ENCODE measurements at places on chromosomes 12 and 14.

GRCh38 chr14:71140157-71140556 is 232.9 kb downstream of the PCNX1 start:
- no peak for DNase-seq

DNA sequence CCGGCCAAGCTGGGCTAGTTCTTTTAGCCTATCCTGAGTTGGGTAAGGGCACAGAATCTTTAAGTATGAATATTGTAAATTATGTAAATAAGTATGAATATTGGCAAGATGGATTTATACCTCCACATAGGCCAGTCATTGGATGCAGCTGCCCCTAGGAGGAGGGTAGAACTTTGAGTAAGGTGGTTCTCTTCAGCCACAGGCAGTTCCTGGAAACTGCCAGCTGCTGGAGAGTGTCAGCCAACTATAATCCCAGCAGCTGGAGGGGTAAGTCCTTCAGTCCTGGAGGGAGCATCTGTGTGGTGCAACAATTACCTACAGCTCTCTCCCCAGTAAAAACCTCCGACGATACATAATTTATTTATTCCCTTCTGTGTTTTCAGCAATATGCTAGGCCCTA is 65.8 kb upstream of the TMPO start:
- no peak for DNase-seq

DNA sequence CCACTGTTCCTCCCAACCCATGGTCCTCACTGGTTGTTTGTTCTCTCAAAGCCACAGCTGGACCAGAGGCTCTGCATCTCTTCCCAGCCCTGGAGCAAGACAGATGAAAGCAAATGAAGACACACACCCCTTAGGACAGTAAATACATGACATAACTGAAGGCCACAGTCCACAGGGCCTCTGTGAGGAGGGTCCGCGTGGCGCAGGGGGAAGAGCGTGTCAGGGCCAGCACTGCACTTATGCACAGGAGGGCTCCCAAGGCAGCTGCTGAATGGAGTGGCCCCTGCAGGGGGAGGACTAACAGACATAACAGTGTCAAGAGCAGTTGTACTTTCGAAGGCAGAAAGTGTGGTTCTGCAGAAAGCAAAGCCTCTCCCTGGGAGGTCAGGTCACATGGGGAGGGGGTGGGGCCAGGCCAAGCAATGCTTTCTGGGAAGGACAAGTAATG is 79.9 kb downstream of the CHGA start:
- DNase-seq, result no peak

- DNase-seq, result no peak
Measured at GRCh38 chr14:22471545-22472121, 117.4 kb downstream of the DAD1 start.

DNA sequence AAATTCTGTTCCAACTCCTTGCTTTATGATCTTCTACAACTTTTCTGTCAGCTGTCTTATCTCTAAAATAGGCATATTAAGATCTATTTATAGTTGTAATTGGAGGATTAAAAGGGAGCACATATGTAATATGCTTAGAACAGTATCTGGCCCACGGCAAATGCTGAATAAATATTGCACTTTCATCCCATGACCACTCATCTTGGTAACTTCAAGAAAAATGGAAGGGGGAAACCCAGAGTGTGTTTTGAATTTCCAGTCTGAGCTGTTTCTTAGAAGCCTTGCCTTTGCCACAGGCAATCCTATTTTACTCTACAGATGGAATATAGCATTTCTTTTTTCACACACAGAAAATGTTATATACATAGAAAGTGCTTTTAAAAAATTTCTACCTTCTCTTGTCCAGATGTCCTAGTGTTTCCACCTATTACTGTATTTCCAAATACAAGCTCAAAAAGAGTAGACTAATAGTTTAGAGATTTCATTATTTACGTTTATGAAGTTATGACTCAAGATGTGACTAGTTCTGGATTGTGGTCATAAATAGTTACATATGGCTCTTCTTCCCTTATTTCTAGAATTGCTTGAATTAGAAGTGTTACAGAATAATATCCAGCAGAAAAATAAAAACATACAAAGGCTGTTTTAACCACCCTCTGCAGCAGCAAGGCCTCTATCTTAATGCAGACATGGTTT is 6.2 kb upstream of the STXBP6 start:
- DNase-seq, result no peak

DNA sequence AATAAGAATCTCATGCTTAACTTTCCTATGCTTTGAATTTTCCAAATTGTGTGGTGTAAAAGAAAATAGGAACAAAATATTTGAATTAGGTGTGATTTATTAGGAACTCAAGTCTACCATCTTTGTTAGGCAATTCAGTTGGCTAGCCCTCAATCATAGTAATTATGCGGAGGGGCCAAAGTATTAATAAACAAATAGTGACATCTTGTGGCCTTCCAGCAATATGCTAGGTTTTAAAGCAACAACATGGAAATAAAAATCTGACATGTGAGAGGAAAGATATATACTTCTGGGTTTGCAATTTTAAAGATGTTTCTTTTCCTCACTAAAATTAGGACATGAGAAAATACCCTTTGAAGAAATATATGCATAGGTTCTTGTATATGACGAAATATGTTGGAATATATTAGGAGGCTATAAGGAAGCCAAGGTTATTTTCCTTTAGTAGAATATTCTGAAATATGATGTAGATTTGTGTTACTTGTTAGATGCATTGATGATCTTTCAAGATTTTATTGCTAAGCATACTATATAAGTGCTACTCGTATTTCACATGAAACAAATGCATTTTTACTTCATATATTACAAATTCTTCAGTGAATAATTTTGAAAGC is 200.4 kb downstream of the PTPRO start:
- DNase-seq, result no peak

DNA sequence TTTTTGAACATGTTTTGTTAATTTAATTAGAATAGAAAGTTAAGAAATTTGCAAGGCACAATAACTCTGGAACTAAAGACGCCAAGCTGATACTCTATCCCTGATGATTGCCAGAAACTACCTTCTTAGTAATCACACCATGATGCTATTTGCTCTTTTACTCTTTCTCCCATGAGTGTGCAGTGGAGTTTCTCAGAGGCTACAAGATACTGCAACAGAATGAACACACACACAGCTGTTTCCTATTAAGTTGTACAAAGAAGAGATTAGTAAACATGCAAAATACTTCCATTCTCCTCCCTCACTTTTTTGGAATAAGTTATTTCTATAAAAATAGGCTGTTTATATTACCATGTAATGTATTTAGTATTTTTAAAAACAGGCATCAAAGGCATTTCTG is 1367.5 kb downstream of the AACS start:
- DNase-seq, result no peak

DNA sequence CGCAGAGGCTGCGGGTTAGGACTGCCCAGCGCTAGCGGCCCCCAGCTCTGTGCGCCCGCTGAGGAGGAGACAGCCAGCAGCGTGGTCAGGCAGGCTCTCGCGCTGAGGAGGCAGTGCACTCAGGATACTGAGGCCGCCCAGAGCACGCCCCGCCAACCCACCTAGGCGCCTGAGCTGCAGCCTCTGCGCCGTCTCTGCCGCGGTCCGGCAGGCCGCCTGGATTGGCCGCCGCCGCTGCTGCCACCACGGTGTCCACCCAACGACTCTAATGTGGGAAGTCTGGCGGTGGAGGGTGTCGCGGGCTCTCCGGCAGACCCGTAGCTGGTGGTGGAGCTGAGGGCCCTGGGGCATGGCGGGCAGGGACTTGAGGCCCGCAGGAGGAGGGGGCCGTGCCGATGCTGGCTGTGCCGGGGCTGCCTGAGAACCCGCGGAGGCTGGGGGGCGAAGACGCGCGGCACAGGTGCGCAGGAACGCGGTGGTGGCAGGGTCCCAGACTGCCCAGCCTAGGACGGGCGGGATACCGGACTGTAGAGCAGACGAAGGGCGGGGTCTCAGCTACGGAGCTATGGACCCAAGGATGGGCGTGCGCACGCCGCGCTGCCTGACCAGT is 69.9 kb downstream of the ASCL4 start:
- no peak for DNase-seq

DNA sequence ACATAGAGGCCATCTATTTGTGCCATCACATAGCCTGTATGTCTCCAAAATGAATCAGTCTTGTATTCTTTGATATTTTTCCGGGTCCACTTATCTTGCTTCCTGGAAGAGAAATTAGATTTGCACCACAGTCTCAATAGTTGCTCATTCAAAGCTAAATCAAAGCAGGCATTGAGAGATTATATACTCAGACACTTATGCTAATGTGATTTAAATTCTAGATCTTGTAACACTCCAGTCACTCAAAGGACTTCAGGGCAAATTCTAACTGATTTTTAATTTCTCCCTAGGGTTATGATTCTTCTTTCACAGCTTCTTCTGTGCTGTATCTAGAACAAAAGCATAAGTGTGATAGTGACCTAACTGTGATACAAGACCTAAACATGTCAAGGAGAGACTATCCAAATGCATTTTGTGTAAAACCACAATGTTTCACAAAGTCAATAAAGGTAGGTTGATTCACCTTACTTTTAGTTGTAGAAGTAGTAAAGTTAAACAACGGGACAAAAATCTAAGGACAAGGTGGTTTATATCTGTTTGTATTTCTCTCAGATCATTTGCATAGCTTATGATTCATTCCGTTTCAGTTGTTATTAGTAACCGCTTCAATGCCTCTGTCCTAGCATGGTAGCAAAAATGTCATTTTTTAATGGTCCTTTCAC is 26.8 kb downstream of the PLBD1 start:
- no peak for DNase-seq

GRCh38 chr14:61877035-61877390 is 114.8 kb downstream of the SNAPC1 start:
- DNase-seq, result no peak

Measured in effector CD8-positive, alpha-beta T cell (primary cell).